ENCODE measurements at places on chromosomes 2 and 18.
A peak's percentile ranks its signal among the peaks of the same experiment; 100 is the strongest.

GRCh38 chr2:226351711-226352110 is 447.9 kb downstream of the IRS1 start:
- no peak for DNase-seq

GRCh38 chr18:26290385-26290784 is 64.1 kb downstream of the TAF4B start:
- DNase-seq: no peak

- no peak for DNase-seq
These were observed 16.1 kb downstream of the WNT10A start for GRCh38 chr2:218896501-218897393.

GRCh38 chr2:240305369-240305962 is 130.0 kb upstream of the GPC1 start:
- no peak for DNase-seq

DNA sequence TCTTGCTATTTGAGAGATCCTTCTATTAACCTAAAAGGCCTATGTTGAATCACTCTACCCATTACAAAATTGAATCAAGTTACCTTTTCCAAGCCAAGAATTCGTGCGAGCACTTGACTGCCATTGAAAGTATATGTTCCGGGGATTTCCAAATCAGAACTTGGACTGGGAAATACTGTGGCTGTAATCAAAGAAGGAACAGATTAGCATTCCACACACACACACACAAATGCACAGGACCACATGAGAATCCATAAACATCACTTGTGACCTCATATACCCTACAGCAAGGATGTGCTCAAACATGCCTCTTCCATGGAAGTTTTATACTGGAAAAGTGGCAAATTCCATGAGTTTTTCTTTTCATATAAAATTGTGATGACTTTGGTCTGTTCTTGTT is 86.0 kb downstream of the ABCA12 start:
- DNase-seq: no peak

GRCh38 chr2:238081561-238081960 is 18.6 kb upstream of the ESPNL start:
- DNase-seq: no peak

DNA sequence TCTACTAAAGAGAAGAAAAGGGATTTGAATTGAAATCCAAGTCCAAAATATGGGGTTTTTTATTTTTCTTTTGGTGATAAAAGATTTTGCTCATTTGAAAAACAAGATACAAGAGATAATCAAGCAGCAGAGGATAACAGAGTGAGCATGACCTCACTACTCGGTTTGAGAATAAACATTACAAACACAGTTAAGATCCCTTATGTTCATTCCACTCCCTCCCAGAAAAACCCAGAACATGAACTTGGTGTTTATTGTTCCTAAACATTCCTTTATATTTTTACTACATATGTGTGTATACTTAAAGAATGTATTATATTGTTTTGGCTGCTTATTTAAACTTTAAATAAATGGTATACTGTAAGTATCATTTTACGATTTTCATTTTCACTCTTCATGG is 146.6 kb upstream of the CHAC2 start:
- no peak for DNase-seq

DNA sequence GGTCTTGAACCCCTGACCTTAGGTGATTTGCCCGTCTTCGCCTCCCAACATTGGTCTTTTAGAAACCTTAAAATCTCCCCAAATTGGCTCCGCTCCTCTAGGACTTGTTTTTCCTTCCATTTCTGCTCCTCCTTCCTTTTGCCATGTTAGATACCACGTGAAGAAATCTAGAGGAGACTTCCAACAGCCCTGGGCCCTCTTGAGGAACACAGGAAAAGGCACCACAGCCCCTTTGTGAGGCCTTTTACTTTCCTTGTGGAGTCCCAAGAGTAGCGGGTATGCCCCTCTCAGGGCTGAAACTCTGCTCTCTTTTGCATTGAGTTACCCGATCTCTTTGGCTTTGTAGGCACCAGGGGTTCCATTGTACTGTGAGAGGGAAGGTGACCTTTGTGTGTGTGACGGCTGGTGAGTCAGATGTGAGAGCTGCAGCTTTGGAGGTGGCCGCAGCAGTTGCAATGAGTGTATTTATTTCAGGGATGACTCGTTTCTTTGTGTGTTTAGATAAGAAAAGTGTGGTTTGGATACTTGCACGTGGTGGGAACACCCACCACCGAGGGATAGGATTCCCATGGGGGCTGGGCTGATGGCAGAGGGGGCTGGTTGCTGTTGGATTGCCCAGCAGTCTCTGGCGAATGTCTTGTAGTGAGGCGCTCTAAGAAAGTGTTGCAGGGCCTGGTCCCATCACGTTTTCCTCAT is 218.4 kb upstream of the HS6ST1 start:
- DNase-seq: no peak

GRCh38 chr2:157789933-157790511 is 86.1 kb downstream of the ACVR1 start:
- peak; percentile 4 for DNase-seq

GRCh38 chr2:199419428-199419827 is 38.3 kb downstream of the SATB2 start:
- DNase-seq: no peak

GRCh38 chr2:84894758-84895520 is 10.5 kb upstream of the TMSB10 start:
- DNase-seq: no peak

DNA sequence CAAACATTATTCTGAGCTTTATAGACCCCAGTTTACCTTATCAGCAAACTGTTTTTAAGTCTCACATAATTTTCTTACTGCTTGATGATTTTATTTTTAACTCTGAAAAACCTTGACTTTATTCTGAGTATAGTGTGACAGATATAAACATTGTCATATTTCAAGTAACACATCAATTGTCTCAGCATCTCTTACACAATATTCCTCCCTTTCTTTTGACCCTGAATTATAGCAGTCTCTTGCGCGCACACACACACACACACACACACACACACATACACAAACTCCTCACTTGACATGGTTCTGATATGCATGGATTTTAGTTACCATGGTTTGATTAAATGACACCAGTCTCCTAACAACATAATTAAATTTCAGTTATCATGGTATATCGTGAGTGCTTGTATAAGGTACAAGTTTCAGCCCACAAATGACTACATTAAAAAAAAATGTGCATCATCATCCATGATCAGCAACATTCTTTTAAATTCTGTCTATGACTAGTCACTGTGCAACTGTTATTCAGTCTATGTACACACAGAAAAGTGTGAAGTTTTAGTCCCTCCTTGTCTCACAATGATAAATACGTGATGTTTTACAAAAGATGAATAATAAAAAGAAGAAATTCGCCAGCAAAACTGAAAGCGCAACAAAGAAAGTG is 39.5 kb upstream of the TACR1 start:
- DNase-seq: no peak

DNA sequence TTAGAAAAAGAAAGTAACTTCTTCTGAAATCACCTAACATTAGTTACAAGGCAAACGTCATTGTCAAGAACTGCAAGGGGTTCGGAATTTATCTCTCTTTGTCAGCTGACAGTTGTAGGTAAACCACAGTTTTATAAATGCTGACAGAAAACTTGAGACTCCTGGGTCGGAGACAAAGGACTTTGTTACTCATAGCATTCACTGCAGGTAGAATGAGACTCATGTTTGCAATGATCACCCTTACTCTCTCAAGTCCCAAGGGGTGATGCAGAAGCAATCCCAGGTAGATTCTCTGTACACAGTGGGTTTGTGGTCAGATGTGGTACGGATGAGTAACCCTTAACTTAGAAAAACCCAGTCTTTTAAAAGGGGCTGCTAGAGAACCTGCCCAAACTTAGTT is 757.8 kb downstream of the TRIB2 start:
- no peak for DNase-seq

DNA sequence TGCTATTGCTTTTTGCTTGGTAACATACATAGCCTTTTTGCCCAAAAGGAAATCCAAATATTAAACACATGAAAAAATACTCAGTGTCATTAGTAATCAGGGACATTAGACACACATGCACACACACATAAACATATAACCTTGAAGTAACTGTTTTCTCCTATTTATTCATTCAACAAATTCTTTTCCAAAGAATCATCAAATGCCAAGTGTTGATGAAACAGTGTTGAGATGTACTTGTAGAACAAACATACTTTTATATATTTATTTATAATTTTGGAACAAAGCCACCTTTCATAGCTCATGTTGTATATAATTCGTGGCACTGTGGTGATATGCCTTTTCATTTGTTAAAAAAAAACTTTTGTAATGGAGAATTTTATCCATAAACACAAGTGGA is 81.0 kb downstream of the APLF start:
- DNase-seq: no peak
